ENCODE measurements at places on chromosomes 1 and 21.

DNA sequence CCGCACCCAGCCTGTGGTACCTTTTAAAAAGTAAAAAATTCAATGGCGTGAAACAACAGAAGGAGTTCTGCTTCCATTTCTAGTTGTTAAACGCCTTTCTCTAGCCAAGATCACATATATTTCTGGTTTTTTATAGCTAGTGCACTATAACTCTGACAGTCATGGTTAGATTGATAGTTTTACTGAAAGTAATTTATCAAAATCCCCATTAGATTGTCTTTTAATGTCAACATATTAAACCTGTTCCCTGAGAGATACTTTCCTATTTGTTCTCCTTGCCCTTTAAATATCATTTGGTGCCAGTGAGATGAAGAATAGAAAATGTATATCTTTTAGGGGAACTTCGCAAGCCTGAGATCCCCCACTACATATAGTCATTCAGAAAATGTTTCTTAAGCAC is 7.3 kb downstream of the SMAP2 start:
- DNase-seq, result no peak

- no peak for DNase-seq
Measured at GRCh38 chr1:204979306-204979705, 63.7 kb upstream of the CNTN2 start.

GRCh38 chr1:60890664-60891063 is 191.7 kb upstream of the NFIA start:
- DNase-seq, result no peak

DNA sequence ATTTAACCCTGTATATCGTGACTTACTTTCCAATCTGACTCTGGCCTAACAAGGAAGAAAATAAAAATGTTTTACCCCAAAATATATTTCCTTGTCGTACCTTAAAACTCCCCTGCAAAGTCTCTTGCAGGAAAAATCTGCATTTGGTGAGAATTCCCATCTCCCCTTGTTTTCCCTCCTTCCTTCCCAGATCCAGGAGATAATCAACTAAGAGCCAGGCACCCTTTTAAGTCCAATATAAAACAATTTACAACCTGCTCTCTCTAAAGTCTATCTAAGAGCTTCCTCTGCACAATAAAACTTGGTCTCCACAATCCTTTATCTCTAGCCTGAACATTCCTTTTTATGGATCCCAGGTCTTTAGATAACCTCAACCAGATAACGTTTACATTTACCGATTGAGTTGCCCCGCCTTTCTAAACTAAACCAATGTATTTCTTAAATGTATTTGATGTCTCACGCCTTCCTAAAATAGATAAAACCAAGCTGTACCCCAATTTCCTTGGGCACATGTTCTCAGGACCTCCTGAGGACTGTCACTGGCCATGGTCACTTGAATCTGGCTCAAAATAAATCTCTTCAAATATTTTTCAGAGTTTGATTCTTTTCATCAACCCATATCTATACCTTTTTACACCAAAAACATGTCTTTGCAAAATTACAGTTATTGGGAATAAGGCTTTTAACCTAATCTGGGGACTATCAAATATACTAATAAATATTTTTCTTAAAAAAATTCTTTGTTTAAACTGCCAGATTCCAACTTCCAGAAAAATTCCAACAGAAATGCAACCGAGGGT is 993 bp downstream of the DDX59 start:
- DNase-seq, result no peak

GRCh38 chr21:34029743-34030528 is 43.4 kb upstream of the MRPS6 start:
- DNase-seq, result no peak

GRCh38 chr1:98426092-98426491 is 235.4 kb upstream of the SNX7 start:
- DNase-seq, result no peak

DNA sequence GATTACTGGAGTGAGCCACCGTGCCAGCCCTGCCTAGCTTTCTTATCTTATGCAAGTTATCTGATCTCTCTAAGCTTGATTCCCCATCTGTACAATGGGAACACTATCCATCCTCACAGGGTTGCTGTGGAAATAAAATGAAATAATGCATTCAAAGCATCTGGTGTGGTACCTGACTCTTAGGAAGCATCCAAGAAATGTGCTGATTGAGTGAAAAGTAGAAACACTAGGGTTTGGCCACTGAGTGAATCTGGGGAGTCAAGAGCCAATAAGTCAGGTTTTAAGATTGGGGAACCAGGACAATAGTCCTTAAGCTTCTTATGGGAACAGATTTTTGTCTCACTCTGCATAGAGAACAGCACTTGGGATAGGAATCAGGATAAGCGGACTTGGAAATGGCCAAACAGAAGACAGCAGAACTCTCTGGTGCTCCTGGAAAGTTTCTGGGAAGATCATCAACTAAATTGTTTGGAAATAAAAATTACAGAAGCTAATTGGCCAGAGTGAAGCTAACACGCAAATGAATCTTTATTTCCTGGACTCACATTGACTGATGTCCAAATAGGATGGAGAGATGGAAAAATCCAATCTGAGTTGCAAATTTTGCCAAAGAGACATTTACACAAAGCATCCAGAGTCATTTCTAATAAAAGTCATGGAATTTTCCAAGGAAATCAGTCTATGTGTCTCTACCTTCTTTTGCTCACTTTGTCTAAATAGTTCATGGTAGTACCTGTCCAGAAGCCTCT is 3.3 kb downstream of the PAFAH2 start:
- no peak for DNase-seq

DNA sequence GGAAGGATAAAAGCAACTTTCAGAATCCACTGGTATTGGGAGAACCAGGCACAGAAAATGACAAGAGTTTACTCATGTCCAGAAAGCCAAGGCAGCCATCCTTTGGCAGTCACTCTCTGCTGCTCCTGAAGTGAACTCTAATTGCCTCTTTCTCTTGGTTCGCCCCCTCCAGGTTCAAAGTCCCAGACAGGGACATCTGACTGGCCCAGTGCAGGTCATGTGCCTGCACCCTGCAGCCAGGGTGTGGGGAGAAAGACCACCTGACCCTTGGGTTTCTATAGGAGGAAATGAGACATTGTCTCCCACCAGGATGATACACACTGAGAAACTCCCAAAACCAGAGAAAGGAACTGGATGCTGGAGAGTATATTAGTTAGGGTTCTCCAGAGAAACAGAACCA is 103.9 kb upstream of the SYT6 start:
- DNase-seq, result no peak

- DNase-seq, result no peak
Measured at GRCh38 chr1:76027341-76027740, 47.2 kb upstream of the ST6GALNAC3 start.

DNA sequence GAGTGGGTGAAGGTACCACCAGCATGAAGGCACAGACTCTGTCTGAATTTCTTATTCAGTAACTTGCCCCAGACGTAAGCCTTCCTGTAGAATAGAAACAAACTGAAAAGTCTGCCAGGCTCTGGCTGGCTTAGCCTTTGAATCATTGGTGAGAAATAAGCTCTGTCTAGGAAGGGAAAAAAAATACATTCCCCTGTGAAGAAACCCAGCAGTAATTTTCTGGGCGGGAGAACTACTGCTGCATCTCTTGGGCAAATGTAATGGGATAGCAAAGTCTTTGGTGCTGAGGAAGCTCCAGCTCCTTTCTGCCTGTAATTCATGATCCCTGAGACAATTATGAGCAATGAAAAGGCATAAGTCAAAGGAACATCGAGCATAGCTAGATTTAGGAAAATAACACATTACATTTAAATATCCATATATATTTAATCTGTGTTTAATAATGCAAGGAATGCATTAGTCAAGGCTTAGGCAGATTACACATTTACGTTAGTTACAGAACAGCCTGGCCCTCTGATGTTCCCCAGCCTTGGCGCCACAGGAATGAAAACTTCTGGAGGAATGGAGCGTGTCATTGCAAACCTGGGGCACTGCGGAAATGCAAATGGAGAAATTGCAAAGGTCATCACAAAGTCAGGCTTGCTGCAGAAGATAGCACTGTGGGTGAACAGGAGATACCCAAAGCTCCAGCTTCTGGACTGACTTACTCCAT is 216.3 kb upstream of the CAMK1G start:
- no peak for DNase-seq

DNA sequence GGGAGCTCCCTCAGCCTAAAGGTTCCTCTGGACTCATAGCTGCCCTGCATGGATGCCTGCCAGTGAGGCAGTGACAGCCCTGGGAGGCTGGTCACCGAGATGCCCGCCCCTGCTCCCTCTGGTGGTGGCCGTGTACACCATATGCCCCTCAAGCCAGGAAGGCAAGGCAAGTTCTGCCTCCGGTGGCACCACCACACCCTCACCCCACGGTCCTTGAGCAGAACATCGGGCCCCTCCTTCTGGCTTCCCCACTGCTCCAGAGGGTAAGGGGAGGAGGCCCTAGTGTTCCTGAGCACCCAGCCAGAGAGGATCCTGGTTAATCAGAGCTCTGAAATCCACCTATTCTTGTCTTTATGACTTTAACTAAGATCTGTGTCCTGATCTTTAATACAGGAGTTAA is 1.5 kb upstream of the S100A14 start:
- DNase-seq, result no peak

GRCh38 chr1:41173651-41174050 is 68.5 kb downstream of the SCMH1 start:
- DNase-seq, result no peak

- no peak for DNase-seq
Measured at GRCh38 chr1:112457955-112458354, 50.8 kb upstream of the WNT2B start.

DNA sequence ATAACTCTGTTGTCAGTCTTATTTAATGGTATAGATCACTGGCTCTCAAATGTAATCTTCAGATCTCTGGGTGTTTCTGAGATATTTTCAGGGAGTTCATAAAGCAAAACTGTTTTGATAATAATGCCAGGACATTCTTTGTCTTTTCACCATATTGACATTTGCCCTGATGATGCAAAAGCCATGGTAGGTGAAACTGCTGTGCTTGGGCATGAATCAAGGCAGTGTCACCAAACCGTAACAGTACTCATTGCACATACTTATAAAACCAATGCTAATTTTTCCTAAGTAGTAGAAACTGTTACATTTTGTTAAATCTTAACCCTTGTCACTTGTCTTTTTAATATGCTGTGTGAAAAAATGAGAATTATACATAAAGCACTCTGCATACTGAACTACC is 76.0 kb downstream of the RPS6KC1 start:
- no peak for DNase-seq

DNA sequence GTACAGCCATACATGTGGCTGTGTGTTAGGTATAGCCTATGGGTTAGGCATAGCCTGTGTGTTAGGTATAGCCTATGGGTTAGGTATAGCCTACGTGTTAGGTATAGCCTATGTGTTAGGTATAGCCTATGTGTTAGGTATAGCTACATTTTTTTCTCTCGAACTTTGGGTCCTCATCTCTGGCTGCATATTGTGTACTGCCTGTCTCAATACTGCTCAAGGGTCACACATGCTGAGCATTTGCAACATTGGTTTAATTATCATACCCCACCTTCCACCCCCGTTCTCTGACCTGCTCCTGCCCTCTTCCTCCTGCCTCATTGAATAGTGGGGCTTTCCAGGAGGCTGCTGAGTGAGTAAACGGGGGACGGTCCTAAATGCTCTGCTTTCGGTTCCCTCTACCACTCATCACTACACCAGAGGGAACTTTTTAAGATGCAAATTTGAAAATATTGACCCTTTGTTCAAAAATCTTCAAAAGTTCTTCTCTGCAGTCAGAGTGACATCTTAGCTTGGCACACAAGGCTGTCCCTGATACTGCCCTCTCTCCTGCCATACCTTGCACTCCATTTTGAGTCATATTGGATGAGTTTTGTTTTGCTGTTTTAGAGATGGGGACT is 17.8 kb downstream of the OR2B11 start:
- DNase-seq, result no peak

GRCh38 chr1:159261721-159262494 is 40.2 kb upstream of the FCER1A start:
- DNase-seq, result no peak

- DNase-seq, result no peak
Measured at GRCh38 chr1:193179094-193179493, 7.3 kb downstream of the B3GALT2 start.

DNA sequence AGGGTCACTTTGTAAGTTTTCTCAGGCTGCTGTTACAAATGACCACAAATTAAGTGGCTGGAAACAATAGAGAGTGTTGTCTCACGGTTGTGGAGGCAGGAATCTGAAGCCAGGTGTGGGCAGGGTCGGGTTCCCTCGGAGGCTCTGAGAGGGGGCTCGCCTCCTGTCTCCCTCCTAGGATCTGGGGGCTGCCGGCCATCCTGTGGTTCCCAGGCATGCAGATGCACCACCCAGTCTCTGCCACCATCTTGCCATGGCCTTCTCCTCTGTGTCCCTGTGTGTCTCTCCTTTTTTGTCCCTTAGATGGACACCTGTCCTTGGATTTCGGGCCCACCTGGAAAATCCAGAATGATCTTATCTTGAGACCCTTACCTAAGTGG is 4.8 kb downstream of the TP73 start:
- DNase-seq, result no peak

GRCh38 chr21:28768753-28769152 is 223.9 kb downstream of the LTN1 start:
- no peak for DNase-seq

DNA sequence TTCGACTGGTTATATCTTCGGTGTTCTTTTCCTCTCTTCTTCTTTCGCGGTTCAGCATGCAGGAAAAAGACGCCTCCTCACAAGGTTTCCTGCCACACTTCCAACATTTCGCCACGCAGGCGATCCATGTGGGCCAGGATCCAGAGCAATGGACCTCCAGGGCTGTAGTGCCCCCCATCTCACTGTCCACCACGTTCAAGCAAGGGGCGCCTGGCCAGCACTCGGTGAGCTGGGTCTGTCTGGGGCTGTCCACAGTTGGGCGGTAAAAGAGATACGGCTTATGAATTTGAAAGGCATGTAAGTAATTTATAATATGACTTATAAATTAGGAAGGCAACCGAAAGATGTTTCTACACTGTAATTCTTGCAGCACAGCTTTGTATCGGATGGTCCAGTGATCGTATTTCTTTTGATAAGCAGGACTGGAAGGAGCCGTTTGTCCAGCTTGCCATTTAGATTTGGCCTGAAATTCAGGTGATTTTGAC is 334 bp downstream of the CTH start:
- no peak for DNase-seq

GRCh38 chr1:68221980-68222373 is 10.3 kb downstream of the WLS start:
- DNase-seq, result no peak

DNA sequence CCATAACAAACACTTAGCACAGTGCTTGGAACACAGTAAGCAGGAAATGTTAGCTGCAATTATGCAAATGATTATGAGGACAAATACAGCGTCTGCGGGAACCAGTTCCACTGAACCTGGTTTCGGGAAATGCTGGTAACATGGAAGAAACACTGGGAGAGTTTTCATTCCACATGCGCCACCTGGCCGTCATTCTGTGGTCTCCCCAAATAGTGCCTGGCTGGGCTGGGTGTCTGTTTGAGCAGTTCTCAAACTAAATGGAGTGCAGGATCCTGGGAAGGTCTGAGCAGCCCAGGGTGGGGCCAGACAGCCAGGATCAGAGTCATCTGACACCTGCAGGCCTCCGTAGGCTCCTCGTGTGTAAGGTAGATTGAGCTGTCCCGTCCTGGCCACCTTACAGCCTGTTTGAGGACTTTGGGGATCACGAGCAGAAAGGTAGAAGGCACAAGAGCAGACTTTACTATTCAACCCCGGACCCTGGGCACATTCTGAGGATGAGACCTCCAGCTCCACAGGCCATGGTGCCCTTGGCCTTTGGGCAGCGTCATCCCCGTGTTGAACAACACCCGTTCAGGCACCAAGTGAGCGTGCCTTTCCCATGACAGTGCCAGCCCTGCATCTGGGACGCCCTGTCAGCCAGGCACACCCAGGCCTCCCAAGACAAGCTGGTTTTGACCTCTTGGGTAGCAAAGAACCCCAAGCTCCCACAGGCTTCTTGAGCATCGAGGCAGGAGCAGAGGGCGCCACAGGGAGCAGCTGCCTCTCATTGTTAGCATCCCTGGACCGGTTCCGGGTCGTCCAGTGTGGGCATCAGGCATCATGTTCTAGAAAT is 101.9 kb downstream of the PRDM2 start:
- no peak for DNase-seq

All from BJ (cell line).